Endothelial cell of umbilical vein (primary cell): ENCODE measurements at places on chromosomes 6 and 20. TPM values are rescaled to one million over a fixed set of nuclear protein-coding genes. Genes with fewer than 3 reads are reported as not detected.

HS3ST5 gene
- total RNA-seq: not detected in 2 replicates

FAXC gene
- total RNA-seq: 3.6 and 8.4 TPM in 2 replicates

ID1 gene
- 64.4 and 78.9 TPM in 2 replicates for total RNA-seq

DEFB132 gene
- total RNA-seq: not detected in 2 replicates
